ENCODE measurements at places on chromosomes 7 and 10.

DNA sequence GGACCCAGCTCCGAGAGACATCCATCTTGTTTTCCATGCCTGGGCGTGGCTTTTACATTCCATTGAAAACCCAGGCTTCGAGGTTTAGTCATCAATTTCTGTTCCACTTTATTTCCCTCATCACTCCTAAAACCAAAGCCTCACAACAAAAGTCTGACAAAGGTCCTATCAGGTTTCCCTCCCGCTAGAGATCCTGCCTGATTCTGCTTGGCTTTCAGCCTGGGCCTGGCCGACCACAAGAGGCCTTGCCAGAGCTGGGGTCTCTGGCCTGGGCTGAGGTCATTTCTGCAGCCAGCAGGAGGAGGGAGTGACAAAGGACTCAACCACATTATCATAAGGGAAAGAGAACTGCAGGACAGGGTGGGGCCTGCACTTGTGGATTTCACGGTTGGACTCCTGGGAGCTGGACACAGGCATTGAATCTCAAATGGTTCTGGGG is 167.0 kb downstream of the FANK1 start:
- no peak for DNase-seq

- no peak for DNase-seq
Observed at GRCh38 chr10:92569071-92569470, 4.8 kb downstream of the IDE start.

DNA sequence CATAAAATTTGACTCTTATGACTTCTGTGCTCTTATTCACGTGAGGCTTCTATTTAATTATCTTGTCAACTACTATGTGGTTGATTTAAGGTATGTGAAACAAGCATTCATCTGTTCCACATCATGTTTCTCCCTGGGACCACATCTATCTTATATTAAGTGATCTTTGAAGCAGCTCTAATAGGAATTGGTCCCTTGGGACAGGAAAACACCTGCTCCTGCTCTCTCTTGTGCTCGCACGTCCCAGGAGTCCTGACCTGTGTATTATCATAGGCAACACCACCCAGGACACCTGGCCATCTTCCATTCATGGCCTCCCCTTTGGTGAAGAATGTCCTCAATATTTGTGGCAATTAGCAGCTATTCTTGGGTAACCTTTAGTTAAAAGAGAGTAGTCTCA is 269.2 kb downstream of the NRG3 start:
- DNase-seq, result no peak

- no peak for DNase-seq
Observed at GRCh38 chr7:116969371-116969902, 16.1 kb downstream of the ST7 start.

DNA sequence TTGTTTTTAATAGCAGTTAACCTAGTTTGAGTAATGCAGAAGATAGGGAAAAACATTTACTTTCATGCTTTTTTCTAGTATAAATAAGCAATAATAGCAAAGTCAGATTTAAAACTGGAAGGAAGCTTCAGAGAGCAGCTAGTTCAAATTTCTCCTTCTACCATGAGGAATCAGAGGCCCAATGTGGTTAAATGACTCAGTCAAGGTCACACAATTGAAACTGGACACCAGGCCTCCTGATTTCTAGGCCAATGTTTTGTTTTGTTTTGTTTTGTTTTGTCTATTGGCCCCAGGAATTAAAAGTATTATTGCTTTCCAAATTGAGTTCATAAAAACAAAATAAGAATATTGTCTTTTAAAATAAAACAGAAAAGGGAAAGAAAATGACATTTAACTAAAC is 122.3 kb downstream of the TRIL start:
- DNase-seq, result no peak

GRCh38 chr10:89861584-89862301 is 160.4 kb downstream of the KIF20B start:
- no peak for DNase-seq

DNA sequence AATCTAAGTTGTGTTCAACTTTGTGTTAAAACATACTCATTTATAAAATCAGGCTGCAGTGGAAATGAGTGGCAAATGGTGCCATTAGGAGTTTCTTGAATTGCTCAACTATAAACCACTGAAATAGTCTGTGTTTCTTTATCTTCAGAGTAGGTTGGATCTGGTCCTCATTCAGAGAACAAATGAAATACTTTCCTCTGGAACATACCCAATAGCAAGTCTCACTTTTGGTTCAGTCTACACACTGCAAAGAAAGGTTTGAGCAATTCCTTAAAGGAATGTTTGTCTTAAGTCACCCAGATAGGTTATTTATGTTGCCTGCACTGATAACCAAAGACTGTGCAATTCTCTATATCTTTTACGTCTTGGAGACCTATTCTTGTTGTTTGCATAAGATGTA is 62.5 kb downstream of the ABCB4 start:
- no peak for DNase-seq

DNA sequence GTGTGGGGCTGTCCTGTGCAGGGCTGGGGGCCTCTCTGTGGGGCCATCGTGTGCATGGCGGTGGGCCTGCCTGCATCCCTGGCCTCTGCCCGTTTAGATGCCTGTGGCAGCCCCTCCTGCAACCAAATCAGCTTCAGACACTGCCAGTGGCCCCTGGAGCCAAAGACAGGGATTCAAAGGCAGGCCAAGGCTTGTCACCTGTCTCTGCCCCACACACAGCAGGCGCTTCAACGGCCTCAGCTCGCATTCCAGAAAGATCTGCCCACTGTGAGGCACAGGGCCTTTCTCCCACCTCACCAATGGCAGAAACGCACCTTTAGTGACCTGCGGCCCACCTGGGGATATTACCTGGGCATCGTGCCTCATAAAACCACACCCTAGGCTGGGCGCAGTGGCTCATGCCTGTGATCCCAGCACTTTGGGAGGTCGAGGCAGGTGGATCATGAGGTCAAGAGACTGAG is 46.0 kb downstream of the INSIG1 start:
- DNase-seq, result no peak

DNA sequence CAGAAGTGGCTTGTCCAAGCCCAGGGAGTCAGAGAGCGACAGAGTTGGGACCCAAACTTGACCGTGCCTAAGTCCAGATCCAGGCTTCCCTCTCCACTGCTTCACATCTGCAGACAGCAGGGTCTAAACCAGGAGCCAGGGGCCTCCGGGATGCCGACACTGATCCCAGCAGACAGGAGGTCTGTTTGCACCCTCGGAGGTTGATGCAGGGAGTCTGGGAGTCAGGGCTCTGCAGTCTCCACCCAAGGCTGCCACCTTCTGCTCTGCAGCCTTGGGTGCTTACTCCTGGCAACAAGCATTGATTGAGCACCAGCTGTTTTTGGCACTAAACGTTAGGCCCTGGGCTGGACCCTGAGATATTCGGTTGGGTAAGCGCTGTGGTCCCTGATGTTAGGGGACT is 21.0 kb downstream of the ELFN1 start:
- no peak for DNase-seq

- no peak for DNase-seq
Observed at GRCh38 chr7:16599860-16600259, 45.7 kb downstream of the ANKMY2 start.

GRCh38 chr10:19749185-19749729 is 67.0 kb upstream of the PLXDC2 start:
- DNase-seq, result no peak

DNA sequence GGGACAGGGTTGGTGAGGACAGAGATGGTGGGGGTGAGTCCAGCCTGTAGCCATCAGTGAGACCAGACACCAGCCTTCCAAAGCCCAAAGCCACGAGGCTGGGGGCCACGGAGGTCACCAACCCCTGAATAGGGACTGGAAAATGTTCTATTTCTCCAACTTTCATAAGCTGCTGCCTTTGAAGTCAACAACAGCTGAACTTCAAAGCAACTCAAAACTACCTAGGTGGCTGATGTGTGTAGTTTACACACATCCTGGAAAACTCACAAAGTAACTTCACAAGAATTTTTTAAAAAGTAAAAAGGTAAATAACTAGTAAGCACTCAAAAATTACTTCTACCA is 88.8 kb downstream of the CHST15 start:
- no peak for DNase-seq

GRCh38 chr10:6292741-6293151 is 90.0 kb downstream of the PFKFB3 start:
- no peak for DNase-seq

- no peak for DNase-seq
Observed at GRCh38 chr7:132065193-132065988, 509.0 kb upstream of the PODXL start.

GRCh38 chr10:30032125-30032524 is 27.3 kb downstream of the JCAD start:
- no peak for DNase-seq

DNA sequence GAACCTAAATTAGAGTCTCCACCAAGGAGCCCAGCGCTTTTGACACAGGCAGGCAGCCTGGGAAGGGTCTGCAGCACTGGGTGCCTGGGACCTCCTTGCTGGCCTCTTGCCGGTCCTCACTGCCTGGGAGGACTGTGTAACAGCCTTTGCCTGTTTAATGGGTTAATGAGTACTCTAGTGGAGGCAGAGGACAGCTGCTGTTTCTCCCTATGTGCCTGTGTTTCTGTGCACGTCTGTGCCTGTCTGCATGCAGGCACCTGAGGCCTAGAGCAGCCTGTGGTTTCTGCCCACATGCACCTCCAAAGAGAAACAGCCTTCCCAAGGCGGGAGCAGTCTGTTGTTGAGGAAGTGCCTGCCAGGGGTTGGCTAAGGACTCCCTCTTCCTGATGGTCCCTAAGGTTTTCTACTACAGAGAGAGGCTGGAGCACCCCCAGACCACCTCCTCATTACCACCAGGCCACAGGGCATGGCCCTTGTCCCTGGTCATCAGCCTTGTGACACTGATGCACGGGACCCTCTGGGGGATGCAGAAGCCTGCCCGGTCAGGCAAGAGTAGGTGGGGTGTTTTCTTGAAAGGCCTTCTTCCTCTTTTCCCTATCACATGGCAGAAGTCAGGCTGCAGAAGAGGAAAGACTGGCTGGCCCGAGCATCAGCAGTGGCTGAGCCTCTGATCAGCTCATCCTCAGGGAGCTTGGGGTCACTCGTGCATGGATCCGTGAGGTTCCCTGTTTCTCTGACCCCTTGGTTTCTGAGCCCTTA is 14.2 kb downstream of the SLC29A3 start:
- DNase-seq, result no peak

GRCh38 chr7:113282875-113283274 is 164.5 kb upstream of the SMIM30 start:
- no peak for DNase-seq

DNA sequence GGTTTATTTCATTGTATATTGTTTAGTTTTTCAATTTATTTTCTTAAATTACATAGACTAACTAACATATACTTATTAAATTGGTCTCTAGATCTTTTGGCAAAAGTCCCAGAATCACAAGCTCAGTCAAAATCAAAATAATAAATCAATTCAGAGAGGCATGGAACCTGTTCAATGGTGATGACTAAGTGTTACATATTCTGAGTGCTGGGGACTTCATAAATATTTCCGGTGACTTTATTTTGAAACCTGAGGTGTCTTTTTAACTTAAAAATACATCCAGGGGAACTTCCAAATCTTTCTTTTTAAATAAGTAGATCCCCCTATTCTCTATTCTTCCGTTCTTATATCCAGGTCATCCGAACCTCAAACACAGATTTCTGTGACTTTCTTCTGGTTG is 89.6 kb upstream of the ZNF804B start:
- DNase-seq, result no peak

DNA sequence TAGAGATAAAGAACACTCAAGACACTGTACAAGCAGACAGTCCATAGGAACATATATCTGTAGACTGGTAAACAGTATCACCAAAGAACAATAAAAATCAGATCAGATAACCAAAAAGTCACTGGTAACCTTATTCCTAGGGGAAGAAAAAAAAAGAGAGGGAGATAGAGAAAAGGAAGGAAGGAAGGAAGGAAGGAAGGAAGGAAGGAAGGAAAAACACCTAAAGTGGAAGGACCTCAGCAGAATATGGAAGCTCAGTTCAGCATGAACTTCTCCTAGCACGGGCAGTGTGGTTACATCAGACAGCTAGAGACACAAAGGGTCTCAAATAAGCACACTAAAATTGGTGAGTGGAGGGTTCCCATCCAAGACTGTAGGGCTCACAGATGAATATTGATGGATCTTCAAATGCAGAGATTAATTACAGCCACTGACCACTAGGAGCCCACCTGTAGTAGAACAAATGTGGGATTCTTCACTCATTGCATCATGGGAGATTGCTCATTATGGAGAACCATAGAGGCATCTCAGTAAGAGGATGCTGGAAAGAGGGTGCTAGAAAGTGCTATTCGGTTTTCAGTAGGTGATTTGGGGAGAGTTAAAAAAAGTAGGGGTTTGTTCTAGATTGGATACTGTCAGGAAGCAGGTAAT is 293.4 kb upstream of the C7orf33 start:
- no peak for DNase-seq

GRCh38 chr10:75860009-75860408 is 428.6 kb downstream of the LRMDA start:
- no peak for DNase-seq

DNA sequence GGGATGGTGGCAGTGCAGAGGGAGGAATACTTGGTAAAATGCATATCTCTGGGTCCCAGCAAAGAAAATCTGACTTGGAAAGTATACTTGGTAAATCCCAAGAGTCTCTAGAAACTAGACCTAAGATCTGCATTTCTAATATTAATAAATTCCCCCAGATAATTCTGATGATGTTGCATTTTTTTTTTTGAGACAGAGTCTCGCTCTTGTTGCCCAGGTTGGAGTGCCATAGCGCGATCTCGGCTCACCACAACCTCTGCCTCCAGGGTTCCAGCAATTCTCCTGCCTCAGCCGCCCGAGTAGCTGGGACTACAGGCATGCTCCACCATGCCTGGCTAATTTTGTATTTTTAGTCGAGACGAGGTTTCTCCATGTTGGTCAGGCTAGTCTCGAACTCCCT is 97.9 kb upstream of the ANK3 start:
- DNase-seq, result no peak

- DNase-seq, result no peak
Observed at GRCh38 chr7:26070290-26070689, 81.7 kb upstream of the NFE2L3 start.

DNA sequence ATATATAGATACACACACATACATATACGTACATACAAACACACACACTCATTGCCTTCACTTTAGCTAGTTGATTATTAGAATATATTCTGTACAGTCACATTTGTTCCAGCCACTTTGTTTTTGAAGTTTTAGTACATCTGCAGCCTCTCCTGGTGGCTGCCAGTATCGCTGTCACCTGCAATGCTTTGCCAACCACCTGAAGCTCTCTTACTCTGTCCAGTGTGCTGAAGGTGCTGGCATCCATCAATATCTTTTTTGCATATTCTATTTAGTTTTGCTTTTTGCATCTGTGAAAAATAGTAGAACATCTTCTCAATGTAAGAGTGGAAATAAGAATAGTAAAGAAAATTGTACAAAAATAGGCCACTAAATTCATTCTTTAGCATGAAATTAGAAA is 388.6 kb downstream of the EXOC4 start:
- DNase-seq, result no peak

DNA sequence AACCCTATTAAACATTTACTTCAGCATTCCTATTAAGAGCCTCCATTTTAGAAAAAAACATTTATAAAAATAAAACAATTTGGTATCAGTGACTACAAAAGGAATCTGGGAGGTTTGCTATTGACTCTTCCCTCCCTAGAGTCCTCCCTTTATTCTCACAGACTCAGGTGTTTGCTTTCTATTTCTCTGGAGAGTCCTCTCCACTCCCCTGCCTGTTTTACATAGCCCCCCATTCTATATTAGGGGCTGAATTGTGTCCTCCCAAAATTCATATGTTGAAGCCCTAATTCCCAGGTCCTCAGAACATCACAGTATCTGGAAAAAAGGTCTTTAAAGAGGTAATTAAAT is 69.8 kb downstream of the COA1 start:
- no peak for DNase-seq

Data from activated CD8-positive, alpha-beta memory T cell treated with anti-CD3 and anti-CD28 coated beads for 1 hour (primary cell).